NCI-H2081 treated with DMSO at 0.1 percent for 48 hours (cell line): ENCODE measurements at places on chromosomes 3 and 15.

DNA sequence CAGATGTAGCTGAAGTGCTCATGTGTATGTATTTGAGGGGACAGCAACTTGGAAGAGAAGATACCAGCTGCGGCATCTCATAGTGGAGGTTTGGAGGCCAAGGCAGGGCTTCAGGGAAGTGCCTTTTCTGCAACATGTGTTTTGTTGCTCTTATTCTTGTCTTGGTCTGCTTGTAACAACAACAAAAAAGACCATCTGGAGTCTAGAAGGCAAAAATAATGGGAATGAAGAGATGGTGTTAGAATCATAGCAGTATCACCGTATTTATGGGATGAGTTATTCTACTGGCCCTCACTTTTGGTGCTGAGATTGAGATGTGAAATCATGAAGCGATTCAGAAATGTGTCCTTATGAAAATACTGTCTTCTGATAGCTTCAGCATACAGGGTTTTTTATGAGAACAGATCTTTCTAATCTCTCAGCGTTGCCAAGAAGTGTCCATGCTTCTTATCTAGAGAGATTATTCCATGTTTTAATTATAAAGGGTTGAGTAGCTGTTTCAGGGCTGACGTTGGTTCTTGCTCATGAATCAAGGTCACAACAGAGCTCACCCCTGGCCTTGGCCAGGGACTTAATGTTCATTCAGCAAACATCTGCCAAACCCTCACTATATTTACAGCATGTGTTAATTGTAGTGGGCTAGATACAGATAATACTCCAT lies 58.0 kb downstream of the ITPR1 start:
- DNase-seq = no peak

DNA sequence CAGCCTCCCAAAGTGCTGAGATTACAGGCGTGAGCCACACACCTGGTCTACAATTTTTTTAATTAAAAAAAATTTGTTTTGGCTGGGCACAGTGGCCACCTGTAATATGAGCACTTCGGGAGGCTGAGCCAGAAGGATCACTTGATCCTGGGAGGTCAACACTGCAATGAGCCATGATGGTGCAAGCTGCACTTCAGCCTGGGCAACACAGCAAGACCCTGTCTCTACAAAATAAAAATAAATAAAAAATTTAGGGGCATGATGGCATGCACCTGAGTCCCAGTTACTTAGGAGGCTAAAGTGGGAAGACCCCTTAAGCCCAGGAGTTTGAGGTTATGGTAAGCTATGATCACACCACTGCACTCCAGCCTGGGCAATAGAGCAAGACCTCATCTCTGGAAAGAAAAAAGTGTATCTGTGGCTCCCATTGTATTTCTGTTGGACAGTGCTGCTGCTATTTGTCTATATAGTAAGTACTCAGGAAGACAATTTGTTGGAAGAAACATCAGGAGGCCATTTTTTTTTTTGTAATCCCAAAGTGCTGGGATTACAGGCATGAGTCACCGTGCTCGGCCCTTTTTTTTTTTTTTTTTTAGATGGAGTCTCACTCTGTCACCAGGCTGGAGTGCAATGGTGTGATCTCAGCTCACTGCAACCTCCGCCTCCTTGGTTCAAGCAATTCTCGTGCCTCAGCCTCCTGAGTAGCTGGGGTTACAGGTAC lies 27.5 kb upstream of the SH3BP5 start:
- no peak for DNase-seq

DNA sequence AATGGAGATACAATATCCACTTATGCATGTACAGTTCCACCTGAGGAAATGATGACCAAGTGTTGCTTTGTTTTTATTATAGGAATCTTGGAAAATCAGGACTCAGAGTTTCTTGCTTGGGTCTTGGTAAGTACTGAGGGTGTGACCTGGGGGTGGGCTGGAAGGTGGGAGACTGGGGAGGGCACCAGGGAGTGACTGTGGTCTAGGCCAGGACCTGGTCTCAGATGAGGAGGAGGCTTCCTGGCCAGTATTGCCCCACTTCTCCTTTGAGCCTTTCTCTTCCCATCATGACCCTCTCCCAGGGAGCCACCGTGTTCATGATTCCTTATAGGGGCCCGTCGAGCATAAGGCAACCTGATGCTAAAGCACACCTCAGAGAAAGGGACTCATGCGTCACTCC lies 133.4 kb downstream of the SSR3 start:
- DNase-seq = no peak

DNA sequence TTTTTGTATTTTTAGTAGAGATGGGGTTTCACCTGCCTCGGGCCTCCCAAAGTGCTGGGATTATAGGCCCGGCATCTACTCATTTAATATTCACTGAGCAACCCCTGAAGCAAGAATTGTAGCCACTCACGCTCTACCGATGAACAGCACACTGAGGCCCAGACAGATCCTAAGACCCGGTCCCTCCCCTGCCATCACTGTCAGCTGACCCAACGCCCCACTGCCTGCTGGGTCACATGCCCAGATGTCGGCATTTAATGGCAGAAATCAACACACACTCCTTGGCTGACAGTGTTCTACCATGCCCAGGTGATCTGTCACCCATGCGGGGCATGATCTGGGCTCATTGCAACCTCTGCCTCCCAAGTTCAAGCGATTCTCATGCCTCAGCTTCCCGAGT lies 3.2 kb upstream of the TMEM89 start:
- DNase-seq = no peak

DNA sequence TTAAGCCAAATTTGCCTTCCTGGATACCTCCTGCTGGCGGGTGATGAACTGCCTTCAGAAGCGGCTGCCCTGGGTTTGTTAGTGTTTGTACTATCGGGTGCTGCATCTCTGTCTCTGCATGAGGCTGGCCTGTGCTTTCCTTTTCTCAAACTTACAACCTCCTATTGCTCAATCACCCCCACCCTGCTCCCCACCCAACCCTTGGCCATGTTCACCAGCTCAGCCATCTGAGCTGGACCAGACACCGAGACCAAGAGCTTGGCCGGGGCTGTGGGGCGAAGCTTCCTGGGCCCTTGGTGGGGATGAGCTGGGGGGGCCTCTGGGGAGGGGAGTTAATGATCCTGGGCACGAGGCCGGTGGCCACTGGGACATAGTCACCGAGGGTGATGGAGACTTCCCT lies 16.8 kb upstream of the FBLN2 start:
- DNase-seq = no peak
